Mesenteric fat pad (tissue), 1 donor: ENCODE measurements at places on chromosomes 5 and 9. TPM values are rescaled to one million over a fixed set of nuclear protein-coding genes. Genes with fewer than 3 reads are reported as not detected.
A peak's percentile ranks its signal among the peaks of the same experiment; 100 is the strongest.

The GABBR2 gene
- total RNA-seq, result not detected

GRCh38 chr5:159262472-159262858, 625 bp upstream of the UBLCP1 start:
- no peak for DNase-seq

GRCh38 chr9:21322911-21323461, 12.2 kb downstream of the KLHL9 start:
- DNase-seq, result no peak

GRCh38 chr9:74804018-74804385, 83.7 kb downstream of the TRPM6 start:
- DNase-seq, result no peak

DNA sequence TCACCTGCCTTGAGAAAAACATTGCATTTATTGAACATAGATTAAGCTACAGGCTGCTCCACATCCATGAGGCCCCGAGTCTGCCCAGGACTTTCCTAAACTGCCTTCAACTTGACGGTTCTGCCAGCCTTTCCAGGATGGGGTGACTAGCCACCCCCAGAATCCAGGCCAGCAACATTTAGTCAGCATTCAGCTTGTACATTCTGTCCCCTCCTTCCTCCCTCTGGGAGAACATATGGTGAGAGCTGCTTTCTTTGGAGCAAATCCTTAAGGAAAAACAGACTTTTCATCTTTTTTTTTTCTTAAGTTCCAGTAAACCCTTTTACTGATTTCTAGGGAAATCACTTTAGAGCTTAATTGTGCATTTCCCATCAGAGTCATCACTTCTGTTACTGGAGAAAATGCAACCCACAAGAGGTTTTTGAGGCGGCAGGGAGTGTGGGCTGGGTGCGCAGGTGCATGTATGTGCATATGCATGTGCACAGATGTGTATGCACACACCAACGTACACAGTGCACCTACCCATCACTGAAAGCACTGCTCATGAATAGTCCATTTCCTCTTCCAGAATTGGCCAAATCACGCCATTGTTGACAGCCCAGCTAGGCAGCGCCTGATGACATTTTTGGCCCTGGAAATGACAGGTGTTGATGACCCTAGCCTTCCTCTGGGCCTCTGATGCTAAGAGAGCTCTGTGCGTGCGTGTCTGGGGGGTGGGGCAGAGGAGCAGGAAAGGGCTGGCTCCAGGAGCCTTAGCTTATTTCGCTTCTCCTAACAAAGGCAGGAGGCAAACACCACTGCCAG, 145.6 kb downstream of the HSD17B3 start:
- peak; percentile 82 for DNase-seq

DNA sequence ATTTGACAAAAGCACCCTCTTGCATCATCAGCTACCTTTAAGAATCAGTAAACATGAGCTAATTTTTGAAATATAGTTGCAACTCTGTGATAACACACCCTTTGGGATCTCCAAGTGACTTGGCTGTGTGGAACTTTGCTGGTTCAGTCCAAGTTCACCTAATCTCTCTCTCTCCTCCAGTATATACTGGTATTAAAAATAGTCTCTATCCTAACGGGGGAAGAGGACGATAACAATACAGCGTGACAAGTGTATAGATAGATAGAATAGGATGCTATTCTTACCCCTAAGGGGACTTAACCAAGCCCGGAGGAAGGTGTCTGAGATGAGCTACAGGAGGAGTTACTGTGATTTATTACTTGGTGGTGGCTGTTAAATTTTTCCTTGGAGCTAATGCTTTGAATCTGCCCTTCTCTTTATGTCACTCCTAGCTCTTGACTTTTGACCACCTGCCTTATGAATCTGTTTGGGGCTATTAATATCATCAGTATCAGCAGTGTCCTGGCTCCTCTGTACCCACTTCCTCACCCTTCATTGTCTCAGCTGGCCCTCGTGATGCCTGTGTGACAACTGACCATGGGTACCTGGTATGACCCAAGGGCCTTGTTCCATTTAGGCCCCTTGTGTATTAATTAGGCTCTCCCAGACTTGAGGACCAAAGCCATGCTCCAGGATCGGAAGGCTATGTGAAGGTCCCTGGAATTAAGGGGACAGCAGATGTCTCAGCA, 223.9 kb downstream of the SREK1 start:
- DNase-seq, result no peak

DNA sequence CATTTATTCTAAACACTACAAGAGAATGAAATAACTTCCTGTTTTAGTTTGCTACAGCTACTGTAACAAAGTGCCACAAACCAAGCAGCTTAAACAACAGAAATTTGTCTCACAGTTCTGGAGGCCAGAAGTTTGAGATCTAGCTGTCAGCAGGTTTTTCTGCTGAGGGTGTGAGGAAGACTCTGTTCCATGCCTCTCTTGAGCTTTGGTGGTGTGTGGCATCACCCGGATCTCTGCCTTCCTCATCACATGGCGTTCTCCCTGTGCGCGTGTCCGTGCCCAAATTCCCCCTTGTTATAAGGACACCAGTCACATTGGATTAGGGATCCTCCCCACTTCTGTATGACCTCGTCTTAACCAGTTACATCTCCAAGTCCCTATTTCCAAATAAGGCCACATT, 97.7 kb downstream of the CFAP95 start:
- DNase-seq, result no peak

GRCh38 chr9:86752733-86753132, 194.6 kb downstream of the GAS1 start:
- DNase-seq, result no peak

DNA sequence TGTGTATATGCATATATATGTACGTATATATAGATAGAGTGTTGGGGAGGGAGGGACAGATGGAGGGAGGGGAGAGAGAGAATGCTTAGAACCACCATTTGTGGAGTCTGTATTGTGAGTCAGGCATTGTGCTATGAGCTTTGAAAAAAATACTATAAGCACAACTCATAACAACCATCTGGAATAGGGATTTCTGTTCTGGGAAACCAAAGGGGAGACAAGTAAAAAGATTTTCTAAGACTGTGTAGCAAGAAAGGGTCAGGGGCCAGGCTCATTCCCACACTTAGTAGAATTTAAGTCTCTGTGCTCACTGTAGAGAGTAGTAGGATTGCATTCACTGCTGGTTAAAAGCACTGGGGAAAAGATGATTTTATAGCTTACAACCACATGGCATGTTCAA, 202.3 kb upstream of the SGCD start:
- DNase-seq, result no peak

DNA sequence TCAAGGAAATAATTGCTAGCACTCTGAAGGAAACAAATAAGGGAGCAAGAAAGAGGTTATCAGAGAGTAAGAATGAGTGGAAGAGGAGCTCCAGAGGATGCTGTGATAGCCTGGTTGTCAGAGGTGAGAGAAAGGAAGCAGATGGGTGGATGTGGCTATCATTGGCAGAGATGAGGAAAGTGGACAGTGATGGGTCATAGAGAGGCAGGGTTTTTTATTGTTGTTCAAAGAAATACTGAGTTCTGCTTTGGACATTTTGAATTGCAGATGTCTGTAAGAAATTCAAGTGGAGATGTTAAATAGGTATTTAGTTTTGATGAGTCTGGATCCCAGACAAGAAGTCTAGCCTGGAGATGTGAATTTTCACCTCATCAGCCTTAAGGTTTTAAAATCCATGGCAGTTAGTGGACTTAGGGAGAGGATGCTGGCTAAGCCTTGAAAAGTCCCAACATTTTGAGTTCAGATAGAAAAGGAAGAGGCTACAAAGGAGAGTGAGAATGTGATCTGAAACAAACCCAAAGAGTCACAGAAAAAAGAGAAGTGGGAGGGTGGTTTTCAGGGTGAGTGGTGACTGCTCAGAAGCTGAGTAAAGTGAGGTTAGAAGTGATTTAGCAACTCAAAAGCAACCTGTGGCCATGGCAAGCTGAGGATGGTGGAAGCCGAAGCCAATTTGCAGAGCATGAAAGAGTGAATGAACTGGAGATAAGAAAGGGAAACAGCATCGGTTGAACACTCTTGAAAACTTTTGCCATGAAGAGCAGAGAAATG, 50.4 kb downstream of the PPIC start:
- no peak for DNase-seq

DNA sequence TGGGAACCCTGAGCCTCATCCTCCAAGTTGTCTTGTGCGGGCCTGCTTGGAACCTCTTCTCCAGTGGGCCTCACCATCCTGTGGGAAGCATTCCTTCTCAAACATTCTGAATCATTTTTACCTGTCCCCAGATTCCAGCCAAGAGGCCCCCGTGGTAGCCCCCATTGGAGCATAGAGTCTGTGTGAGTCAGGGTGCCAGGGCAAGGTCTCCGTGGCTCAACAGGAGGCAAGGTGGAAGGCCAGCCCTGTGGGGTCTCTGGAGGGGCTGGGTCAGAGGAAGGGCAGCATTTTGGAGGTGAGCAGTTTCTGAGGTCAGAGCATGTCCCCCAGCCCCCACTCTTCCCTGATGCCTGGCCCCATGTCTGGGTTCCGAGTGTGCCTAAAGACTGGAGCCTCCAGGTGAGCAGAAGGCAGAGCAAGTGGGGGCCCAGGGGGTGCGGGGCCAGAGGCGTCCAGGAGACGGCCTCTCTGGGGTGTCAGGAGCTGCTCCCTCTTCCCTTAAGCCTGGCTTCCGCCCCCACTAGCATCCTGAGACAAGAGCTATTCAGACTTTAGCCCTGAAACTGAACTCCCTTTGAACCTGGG, 2.1 kb downstream of the CACNA1B start:
- DNase-seq, result peak; percentile 64

The PRDM9 gene
- total RNA-seq, result not detected

DNA sequence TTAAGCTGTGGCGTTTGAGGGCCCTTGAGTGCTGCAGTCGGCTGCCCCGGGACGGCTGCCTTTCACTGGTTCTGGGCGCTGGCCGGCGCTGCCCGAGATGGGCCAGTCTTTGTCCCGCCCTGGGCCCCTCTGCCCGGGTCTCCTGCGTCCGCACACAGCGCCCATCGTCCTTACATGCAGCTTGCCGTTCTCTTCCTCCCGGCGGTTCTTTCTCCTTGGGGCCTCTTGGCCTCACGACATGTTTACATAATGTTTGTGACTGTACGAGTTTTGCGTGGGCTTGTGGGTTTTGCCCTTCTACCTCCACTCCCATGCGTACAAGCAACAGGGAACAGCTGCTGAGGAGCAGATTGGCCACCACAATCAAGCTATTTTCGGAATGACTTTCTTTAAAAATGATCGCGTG, 618 bp downstream of the TNPO1 start:
- no peak for DNase-seq

DNA sequence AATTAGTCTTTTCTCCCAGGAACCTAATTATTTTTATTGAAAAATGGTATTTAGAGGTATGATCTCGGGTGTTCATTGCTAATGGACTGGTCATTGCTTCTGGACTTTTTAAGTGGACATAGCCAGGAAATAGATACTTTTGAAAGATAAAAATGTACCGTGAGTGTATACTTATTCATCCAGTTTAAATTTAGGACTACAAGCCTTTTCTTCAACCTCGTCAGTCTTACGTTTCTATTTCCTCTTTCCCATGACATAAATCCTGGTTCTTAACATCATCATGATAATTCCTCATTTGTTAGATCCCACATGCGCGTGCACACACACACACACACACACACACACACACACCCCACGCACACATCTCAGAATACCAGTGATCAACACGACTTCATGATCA, 15.1 kb downstream of the PDE8B start:
- DNase-seq, result no peak

DNA sequence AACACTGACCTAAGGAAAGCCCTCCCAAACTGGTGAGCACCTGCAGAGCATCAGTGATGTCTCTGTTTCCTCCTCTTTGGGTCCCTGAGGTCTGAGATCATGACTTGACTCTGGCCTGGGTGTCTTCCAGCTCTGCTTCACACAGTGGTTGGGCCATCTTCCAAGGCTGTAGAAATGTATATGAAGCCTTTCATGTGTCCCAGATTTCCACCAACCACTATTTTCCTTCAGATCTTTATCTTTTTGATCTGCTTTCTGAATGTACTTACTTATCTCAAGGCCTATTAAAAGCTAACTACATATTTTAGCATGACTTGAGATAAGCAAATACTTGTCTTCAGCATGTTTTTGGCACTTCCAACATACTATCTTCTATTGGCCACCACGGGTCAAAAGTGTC, 47.1 kb downstream of the PRELID2 start:
- no peak for DNase-seq

- no peak for DNase-seq
Observed at GRCh38 chr5:113035096-113035495, 58.5 kb downstream of the DCP2 start.

DNA sequence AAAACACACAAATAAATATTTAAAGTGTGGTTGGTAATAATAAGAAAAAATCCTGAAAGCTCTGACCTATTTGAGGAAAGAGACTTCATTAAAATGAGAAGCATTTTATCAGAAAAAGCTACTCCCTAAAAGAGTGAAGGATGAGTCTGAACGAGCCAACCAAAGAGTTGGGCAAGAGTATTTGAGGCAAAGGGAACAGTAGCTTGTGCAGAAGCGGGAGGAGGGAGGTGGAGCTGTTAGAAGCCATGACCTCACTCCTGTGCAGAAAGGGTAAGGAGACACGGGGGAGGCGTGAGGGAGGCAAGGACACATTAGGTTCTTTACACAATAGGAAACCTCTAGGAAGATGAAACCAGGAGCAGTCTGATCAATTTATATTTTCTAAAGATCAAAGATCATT, 29.4 kb downstream of the SH3RF2 start:
- no peak for DNase-seq

DNA sequence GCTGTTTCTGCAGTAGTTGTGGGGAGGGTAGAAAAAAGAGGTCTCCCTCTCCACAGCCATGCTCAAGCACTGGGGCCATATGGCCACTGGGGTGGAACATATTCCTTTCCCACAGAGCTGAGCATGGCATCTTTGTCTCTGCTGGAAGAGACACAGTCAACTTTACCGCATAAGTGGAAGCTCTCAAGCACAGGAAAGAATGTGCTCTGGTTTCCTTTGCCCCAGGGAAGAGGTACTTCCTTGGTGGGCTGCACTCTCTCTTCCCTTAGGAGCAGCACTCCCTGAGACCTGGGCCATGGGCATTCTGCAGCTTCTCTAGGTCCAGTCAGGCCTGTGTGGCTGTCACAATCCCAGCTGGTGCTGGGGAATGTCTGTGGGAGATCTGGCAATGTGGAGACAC, 168.5 kb upstream of the ACTBL2 start:
- DNase-seq, result no peak

DNA sequence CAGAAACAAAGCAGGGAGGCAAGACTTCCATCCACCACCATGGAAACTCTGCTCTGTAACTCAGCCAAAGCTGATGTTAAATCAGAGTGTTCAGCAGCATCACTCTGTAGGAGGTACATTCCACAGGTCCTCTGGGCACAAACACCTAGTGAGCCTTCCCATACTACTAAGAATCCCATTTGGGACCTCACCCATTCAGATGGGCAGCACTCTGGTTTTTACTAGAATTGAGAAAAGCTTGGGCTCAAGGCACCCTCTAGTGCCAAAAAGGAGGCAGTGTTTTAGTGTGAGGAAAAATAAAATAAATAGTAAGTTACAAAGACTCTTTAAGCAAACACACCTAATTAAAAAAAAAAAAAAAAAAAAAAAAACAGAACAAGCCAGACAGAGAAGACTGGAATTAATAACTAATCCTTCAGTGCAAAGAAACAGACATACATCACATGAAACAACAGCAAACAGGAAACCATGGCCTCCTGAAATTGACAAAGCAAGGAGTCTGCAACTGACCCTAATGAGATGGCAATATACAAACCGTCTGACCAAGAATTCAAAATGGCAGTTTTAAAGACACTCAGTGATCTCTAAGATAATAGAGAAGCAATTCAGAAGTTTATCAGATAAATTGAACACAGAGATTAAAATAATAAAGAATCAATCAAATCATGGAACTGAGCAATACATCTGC, 159.5 kb downstream of the GNA14 start:
- DNase-seq, result no peak

GRCh38 chr5:171157775-171158174, 151.3 kb upstream of the TLX3 start:
- no peak for DNase-seq

GRCh38 chr5:151318850-151319732, 15.5 kb upstream of the SLC36A3 start:
- DNase-seq, result no peak

The PLPP7 gene
- total RNA-seq, result 13.9 TPM
